ENCODE measurements at places on chromosomes 2 and 18.

DNA sequence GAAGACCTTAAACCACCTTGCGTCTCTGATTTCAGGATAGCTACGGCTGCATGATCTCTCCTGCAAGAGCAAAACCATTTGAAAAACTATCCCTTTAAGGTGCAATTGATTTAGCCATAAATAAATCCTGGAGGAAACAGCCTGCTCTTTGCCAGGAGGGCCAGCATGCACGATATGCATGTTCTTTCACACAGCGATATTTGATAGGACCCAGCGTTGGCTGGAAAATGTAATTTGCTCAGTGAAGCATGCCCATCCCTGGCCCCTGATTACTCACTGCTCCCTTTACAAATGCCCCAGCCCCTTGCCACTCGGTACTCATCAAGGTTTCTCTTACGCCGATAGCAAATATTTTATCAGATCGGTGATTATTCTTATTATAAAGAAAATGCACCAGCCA is 315.4 kb downstream of the CDH2 start:
- no peak for DNase-seq

GRCh38 chr2:103445347-103445746 is 683.5 kb downstream of the TMEM182 start:
- no peak for DNase-seq

- no peak for DNase-seq
Observed at GRCh38 chr2:191864628-191865374, 17.9 kb upstream of the CAVIN2 start.

DNA sequence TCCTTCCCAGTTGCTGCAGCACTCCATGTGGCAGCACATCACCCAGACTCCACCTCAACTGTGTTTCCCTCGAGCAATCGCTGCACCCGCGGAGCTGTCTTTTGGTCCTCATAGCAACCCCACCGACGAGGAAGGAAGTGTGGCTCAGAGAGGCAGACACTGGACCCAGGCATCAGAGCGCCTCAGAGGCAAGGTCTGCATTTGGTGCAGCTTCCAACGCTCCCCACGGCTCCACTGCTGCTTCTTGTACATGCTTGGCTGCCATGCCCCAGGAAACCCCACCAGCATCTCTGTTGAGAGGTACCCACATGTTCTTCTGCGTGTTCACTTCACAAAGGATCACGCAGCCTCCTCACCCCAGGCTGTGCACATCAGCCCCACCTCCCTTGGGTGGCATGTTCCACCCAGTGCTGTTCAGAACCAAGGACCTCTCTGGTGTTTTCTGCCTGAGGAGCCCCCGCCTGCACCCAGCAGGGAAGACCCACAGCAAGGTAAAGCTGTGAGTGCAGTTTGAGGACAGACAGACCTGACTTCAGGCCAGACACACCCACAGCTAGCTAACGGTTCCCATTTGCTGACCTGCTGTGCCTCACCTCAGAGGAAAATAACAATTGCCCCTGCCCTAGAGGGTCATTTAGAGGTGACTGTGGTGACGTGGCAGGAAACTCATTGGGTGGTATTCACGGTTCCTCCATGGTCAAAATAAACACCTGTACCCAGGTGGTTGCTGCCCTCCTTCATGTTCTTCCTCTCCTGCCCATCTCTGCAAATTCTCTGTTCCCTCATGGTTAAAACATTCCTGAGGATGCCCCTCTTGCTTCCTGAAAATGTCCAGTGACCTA is 326.3 kb upstream of the MYT1L start:
- no peak for DNase-seq

DNA sequence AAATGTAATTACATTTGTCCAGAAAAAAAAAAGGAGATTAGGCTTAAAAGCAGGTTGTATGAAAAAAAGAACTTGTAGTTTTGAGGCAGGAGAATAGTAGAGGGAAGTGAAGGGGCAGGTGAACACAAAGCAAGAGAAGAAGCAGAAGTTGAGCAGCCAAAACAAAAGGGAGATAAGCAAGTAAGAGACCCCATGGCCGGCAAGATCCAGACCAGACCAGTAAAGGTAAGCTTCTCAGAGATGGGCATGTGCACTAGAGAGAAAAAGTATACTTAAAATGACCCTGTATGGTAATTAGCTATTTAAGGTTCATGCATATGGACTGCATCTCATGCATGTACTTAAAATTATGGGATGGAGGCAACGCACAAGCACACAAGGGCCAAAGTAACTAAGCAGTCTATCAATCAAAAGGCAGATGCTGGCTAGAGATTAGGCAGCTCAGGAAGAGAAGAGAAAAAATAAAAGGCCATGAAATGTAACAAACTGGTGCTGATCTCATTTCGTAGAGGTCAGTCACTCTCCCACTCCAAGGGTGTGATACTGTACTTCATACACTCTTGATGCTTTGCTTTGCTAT is 9.7 kb downstream of the SIGLEC15 start:
- no peak for DNase-seq

DNA sequence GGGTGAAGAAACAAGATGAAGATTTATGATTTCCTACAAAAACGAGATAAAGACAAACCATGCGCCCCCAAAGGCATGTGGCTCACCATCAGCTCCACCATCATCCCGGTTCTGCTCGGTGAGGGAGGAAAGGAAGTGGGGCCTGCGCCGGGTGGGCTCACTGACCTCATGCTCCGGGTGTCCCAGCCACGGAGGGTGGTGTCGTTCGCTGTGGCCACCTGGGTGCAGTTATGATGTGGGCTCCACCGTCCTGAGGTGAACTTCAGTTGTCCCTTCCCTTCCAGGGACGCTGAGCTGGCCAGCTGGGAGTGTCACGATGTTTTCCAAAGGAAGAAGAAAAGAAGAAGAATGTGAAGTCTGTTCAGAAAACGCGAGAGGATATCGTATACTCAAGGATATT is 180.9 kb downstream of the EIPR1 start:
- no peak for DNase-seq

DNA sequence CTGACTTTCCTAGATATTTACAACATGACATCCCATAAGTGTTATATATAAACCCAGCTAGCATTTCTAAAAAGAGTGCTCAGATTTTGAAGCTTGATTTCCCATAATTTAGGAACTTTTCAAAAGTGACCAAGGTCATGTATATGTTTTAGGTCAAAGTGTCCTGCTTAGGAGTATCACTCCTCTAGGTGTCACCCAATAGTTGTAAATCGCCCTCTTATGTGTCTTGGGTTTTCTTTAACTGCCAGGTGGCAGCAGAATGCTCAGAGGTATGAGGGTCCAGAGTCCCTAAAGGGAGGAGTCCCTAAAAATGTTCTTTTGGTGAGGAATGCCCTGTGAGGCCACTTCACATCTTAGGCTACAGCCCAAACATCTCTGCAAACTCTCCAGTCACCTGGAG is 358.3 kb downstream of the CELF4 start:
- DNase-seq: no peak

Data from right atrium auricular region (tissue), 2 donors.